ENCODE measurements at places on chromosomes 12 and 14.

- no peak for DNase-seq
Observed at GRCh38 chr14:22932146-22932545, 3.0 kb upstream of the PRMT5 start.

DNA sequence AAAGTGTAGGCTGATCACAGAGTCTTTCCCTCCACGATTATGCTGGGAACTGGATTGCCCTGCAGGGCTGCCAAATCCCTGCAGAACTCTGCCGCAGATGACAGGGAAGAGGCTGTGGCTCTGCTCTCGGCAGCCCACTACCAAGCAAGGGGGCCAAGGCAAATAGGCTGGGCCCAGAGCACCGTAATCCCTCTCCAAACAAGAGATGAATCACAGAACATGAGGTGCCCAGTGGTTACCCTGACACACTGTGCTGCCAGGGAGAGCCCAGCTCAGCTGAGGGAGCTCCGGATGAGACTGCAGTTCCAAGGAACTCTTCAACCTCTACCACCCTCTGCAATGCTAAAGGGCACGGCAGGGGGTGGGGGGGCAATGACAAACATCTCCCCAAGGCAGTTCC, 33.9 kb downstream of the STON2 start:
- no peak for DNase-seq

DNA sequence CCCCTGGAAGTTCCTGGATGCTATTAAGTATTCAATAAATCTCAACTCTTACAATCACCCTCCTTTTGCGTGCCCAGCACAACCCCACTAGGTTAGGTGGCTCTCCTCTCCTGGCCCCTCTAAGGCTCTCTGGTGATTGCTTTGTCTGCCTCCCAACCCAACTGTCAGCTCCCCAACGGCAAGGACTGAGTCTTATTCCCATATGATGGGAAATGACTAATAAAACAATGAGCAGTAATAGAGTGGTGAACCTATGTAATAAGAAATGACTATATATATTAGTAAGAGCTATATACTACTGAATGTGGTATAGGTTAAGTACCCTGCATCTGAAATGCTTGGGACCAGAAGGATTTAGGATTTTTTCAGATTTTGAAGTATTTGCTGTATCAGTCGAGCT, 8.1 kb downstream of the APPL2 start:
- DNase-seq: no peak

DNA sequence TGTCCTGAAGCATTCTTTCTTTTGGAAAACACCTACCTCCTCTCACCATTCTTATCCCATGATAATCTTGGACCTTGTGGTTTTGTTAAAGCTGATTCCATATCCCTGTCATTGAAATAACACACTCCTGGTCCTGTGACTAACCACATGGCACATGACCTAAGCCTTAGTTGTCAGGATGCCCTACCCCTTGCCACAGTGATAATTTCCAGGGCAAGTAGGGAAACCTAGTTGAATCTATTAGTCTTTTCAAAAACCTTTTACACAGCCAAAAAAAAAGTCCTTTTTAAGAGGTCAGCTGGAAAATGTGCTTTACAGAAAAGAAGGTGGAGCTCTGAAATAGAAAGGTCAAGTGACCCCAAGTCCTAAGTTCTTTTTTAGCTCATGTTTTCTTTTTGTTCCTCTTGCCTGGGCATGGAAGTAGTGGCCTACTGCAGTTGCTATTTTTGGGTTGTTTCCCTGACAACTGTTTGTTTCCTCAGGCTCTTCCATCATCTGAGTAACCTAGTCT, 608.4 kb downstream of the LRFN5 start:
- DNase-seq: peak; percentile 97

- DNase-seq: no peak
Observed at GRCh38 chr12:115035535-115036107, 351.6 kb upstream of the TBX3 start.

GRCh38 chr14:24335461-24336171, 745 bp upstream of the ADCY4 start:
- no peak for DNase-seq

GRCh38 chr14:51566831-51567582, 84.7 kb upstream of the FRMD6 start:
- no peak for DNase-seq

DNA sequence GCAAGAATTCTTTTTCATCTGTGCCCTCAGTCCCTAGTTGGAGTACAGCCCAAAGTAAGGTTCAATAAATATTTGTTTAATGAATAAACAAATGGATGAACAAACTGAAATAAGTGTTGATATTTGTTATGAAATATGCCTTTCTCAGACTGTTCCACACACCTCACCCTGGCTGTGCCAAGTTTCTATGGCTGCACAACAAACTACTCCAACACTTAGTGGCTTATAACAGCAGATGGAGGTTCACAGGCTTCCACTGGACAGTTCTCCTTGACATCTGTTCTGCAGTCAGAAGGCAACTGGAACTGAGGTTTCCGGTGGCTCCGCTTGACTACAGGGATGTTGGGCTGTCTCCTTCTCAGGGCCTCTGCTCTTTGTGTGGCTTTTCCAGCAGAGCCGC, 197.1 kb downstream of the RGS6 start:
- no peak for DNase-seq

DNA sequence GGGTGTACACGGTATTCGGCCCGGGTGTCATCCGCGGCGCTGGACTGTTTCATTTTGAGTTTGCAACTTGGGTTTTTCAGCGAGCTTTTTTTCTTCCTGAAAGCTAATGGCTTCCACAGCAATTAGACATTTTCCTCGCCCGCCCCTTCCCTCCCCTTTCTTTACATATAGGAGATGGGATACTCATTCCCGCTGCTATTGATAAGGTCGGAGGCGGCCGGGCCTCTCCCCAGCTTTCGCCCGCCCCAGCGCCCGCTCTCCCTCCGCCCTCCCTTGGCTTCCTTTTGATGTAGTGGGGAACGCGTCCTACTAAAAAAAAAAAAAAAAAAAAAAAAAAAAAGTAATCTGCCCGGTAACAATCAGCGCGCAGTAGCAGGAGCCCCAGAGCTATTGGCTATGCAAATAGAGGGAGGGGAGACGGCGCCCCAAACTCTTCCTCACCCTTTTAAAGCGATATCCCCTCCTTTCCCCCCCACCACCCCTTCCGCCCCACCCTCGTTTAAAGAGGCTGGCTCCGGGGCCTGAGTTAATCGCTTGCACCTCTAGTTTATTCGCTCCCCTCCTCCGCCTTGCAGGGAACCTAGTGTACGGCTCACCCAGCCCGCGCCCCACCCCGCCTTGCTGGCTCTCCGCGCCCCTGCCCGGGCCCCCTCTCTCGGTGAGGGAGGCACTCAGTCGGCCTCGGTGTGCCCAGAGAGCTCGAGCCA, 1.7 kb upstream of the CCND2 start:
- DNase-seq: peak; percentile 94

DNA sequence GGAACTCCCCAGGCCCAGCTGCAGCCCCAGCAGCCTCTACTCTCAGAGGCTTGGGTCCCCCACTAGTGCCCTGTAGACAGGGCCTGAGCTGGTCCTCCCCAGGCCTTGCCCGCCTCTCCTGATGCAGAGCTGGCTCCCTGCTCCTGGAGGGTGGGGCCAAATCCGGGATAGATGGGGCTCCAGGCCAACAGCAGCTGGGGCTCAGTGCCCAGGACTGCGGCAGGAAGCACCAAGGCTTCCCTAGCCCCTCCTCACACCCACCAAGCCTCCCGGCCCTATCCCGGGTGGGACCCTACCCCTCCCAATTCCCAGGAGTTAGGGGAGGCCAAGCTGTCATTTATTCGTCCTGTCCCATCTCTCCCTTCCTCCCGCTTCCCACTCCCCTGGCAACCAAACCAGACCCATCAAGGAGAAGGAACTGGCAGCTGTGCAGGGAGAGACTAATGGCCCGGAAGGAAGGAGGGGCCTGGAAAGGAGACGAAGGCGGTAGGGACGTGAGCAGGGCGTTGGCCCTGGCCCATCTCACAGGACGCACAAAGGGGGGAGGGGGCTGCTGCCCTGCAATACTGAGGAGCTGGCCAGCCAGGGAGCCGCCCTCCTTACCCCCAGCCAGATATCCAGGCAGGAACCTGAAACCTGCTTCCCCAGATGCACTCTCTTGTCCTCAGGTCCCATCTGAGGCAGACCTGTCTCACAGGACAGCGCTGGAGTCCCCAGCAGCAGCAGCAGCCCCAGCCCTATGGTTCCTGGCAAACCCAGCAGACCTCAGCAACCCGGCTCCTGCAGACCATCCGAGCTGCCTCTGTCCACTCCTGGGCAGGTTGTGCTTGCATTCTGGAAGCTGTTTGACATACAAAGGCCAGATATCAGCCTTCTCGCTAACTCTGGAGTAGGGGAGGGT, 1.6 kb upstream of the PRPH start:
- no peak for DNase-seq

GRCh38 chr14:82999802-83000201, 1466.1 kb upstream of the SEL1L start:
- DNase-seq: no peak

DNA sequence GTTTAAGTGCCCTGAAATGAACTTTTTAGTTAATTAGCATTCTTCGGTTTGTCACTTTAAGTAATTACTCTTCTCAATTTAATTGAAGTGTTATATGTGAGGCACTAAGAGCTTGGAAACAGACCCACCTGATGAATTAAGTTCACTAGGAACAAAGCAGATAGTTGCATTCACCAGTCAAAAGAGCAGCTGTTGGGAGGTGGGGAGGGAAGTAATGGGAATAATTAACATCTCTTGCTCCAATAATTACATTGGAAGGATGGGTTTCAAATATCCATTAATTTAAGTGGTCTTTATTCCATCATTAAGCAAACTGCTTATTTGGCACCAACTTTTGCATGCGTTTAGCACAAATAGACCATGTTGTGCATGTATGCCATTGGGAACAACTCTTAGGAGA, 667.2 kb downstream of the GALC start:
- no peak for DNase-seq

- DNase-seq: no peak
Observed at GRCh38 chr14:101335061-101335661, 226.1 kb upstream of the DIO3 start.

DNA sequence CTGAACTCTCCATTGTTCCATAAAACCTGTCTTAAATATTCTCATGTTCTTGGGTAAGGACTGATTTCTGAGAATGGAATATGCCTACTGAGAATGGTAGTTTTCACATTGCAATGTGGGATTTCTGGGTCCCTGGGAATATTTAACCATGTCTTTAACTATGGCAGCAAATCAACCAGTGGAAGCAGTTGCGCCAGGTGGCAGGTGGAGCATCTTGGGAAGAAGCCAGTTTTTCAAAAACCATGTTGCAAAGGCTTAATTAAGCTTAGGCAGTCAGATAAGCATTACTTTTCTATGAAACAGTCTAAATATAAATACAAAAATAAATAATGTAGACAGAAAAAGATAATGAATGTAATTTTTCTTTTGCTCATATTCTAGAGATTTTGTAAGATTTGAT, 448.1 kb downstream of the ADAMTS20 start:
- DNase-seq: no peak

GRCh38 chr14:68679746-68680467, 113.0 kb downstream of the ZFP36L1 start:
- no peak for DNase-seq

DNA sequence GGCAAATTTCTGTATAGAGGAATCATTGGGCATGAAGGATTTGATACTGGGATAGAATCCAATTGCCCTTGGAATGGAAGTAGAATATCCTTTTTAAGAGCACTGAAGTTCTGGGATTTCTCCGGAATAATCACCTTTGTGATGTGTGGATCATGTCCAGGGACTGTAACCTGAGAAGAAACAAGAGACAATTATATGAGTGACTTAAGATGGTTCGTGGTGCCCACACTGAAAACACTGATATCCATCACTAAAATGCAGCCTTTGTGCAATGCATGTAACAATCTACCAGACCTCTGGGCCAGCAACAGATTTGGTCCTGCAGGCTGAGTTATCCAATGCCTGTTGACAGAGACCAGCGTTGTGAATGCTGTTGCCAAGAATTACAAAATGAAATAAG, 48.5 kb downstream of the MDM2 start:
- no peak for DNase-seq

DNA sequence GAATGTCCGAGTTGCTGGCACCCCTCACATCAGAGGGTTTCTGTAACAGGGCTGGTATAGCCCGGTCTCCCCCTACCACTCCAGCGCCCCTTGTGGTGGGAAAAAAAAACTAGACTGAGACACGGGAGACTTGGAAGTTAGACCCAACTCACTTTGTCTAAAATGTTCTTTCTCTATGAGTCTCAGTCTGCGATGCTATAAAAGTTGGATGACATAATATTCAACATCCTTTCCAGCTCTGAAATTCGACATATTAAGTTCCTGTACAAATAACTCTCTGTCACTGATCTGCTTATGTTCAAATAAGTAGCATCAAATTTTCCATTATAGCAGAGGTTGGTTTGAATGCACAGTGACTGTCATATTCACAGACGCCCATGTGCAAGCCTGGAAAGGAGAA, 25.7 kb upstream of the TC2N start:
- no peak for DNase-seq

DNA sequence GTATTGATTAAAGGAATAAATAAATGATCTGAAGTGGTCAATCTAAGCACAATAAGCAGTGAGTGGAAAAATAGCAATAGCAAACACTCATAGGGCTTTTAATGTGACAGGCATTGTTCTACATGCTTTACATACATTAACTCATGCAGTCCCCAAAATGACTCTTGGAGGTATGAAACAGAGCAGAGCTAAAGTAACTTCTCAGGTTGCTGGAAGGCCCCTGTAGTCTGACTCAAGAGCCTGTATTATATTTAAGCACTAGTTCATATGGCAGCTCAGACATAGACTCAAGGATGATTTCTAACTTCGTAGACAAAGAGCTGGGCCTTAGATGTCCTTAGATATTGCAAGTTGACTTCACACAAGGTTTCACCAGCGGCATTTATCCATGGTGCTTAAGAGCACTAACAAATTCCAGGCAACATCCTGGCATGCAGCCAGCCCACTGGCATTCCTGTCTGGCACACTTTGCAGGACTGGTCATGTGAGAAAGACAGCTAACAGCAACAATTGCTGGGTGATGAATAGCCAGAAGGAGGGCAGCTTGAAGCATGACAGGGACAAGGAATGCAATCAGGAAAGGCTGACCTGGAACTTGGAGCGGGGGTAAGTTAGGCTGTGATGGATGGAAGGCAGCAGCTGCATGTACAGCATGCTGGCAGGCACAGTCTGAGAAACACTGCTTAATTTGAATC, 22.9 kb upstream of the KTN1 start:
- DNase-seq: peak; percentile 95

GRCh38 chr12:91863702-91864101, 281.9 kb downstream of the BTG1 start:
- DNase-seq: no peak

DNA sequence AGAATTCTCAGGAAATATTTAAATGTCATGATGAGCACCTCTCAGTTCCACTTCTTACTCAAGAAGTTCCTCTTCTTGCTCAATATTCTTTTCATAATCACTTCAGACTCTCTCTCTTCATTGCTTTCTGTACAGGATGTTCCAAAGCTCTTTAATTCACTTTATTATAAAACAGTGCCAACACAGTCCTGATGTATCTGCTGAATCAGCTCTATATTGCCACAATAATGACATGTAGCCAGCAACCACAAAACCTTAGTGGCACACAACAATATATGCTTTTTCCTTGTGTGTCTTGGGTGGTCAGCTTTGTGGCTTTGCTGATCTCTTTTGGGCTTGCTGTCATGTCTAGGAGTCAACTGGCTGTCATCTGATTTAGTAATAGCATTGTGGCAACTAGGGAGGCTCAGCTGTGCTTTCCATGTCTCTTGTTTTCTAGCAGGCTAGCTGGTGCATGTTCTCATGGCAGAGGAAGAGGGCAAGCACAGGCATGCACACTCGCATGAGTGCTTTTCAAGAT, 52.8 kb upstream of the SLC2A13 start:
- peak; percentile 94 for DNase-seq

GRCh38 chr12:41924111-41924510, 220.6 kb downstream of the GXYLT1 start:
- no peak for DNase-seq

GRCh38 chr12:38159591-38160317, 156.8 kb upstream of the ALG10B start:
- DNase-seq: no peak

Data from foreskin keratinocyte (primary cell).